Brain (organoid and tissue), 16 donors: ENCODE measurements at places on chromosomes 11 and 22. TPM values are rescaled to one million over a fixed set of nuclear protein-coding genes. Genes with fewer than 3 reads are reported as not detected.

- peak; percentile 89 for DNase-seq
Observed at GRCh38 chr11:75668451-75669297, at the start of gene MAP6. TSS of gene MAP6 (minus strand) at chr11:75669038. CDS start at chr11:75668369, 669 bp downstream.

DNA sequence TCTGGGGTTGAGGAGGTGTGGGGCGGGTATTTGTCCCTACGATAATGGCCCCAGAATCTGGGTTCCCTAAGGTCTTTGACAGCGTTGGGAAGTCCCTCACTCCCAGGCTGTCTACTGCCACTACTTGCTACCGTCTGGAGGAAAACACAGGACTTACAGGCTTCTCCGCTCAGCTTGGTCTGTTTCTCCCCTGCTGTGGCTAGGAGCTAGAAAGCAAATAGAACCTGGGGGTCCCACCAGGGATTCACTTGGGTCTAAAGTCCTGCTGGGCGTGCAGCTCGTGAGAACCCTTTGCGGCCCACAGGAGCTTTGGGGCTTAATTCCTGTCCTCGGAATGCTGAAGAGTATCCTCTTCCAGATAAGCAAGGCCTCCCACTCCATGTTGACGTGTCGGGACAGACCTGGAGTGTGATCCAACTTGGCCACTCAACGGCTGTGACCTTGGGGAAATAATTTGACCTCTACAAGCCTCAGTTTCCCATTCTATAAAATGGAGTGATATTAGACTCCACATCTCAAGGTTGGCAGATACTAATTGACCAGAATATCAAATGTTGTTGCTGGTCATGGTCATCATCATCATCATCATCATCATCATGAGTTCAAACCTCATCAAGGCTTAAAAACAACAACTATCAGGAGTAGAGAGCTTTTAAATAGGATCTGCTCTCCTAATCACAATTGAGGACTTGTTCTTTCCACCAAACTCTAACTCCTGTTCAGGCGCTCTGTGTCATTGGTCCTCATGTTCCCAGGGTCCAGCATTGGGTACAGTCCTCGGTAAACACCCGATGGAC lies 1.7 kb upstream of the MYBPC3 start:
- no peak for DNase-seq

DNA sequence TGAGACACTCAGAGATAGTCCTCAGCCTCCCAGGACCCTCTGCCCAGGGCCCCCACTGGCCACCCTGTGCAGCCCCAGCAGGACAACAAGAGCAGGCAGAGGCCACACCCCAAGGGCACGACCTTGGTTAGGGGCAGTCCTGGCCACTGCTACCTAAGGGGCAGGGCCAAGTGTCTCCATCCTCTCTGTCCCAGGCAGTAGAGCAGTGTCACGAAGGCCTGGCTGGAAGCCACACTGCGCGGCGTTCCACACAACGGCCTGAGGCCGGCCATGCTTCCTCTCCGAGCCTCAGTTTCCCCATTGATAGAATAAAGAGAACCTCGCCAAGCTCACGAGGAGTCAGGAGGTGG lies 1074.3 kb downstream of the BRD1 start:
- DNase-seq: no peak

- no peak for DNase-seq
Observed at GRCh38 chr11:123481640-123482039, 51.6 kb downstream of the GRAMD1B start.

DNA sequence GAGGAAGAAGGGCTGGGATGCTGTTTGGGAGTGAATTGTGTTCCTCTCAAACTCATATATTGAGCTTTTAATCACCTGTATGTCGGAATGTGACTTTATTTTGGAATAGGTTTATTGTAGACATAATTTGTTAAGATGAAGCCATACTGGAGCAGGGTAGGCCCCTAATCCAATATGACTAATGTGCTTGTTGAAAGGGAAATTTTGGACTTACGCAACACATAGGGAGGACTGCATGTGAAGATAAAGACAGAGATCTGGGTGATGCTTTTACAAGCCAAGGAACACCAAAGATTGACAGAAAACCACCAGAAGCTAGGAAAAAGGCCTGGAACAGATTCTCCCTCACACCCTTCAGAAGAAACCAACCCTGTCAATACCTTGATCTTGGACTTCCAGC lies 43.2 kb upstream of the OVCH2 start:
- DNase-seq: no peak

DNA sequence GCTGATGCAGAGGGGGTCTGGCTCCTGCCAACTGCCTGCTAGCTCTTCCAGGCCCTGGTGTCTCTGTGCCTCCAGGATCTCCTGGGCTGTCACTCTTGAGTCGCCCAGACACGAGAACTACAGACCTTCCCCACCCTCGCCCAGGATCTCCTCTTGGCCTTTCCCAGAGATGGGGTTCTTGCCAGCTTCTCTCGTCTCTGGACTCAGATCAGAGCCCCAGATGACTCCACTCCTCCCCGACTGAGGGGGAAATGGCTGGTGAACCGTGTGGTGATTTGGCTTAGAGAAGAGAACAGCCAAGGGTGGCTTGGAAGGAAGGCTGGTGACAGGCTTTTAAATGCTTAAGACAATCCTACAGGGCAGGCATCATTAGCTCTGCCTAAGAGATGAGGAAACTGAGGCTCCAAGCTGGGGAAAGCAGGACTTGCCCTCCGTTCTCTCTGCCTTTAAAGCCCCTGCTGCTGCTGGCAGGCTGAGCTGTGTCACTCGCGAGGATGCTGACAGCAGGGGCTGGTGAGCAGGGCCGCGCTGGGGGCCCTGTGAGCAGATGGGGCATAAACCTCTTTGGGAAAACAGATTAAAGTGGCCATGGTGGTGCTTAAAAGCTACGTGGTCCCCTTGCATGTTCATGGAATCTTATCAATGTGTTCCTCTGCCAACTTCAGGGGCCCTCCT lies 90.3 kb upstream of the THY1 start:
- DNase-seq: no peak

DNA sequence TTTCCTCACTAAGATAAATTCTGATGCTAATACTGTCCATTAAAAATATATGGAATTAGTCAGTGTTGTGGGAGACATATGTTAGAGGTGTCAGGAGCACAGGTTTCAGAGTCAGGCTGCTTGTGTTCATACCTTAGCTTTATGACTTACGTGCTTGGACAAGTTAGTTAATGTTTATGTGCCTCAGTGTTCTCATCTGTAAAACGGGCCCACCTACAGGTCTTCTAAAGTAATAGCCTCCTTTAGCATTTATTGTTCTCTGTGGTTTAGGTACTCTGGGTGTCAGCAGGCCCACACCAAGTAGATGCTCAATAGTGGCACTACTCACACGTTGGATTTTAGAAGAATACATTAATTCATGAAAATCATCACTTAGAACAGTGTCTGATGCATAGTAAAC lies 308.7 kb upstream of the ZC3H12C start:
- no peak for DNase-seq

- DNase-seq: no peak
Observed at GRCh38 chr11:78217650-78218541, 29.2 kb downstream of the USP35 start.

GRCh38 chr11:44518968-44519550 lies 46.4 kb upstream of the CD82 start:
- DNase-seq: no peak

DNA sequence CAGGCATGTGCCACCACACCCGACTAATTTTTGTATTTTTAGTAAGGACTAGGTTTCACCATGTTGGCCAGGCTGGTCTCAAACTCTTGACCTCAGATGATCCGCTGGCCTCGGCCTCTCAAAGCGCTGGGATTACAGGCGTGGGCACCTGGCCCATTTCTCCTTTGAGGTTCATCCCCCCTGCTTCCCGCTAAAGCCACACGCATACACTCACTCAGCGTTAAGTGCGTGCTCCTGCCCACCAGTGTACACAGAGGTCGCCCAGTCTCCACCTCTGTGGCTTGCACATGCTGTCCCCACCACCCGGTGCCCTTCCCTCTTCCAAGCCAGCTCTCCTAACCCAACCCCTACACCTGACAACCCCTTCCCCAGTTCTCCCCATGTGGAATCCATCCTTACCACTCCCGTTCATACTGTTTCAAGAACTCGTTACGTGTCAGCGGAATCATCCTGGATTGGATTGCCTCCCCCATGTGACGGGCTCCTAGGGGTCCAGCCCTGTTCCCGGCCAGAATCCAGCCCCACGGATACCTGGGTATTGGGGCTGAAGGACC lies 15.7 kb upstream of the CYTH4 start:
- DNase-seq: no peak

DNA sequence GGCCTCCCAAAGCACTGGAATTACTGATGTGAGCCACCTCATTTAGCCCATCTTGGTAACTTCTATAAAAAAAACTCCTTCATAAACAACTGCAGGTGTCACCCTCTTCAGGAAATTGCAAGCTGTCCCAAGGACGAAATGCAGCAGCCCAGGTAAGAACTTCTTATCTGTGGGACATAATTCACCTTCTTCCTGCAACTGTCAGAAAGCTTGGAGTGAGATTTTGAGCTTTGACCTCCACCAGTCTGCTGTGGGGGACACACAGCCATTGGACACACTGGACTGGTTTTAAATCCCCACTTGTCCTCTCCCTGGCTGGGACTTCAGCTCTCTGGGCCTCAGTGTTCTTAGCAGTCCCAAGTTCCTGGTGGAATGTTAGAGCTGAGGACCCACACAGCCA lies 368.5 kb downstream of the MN1 start:
- DNase-seq: no peak

DNA sequence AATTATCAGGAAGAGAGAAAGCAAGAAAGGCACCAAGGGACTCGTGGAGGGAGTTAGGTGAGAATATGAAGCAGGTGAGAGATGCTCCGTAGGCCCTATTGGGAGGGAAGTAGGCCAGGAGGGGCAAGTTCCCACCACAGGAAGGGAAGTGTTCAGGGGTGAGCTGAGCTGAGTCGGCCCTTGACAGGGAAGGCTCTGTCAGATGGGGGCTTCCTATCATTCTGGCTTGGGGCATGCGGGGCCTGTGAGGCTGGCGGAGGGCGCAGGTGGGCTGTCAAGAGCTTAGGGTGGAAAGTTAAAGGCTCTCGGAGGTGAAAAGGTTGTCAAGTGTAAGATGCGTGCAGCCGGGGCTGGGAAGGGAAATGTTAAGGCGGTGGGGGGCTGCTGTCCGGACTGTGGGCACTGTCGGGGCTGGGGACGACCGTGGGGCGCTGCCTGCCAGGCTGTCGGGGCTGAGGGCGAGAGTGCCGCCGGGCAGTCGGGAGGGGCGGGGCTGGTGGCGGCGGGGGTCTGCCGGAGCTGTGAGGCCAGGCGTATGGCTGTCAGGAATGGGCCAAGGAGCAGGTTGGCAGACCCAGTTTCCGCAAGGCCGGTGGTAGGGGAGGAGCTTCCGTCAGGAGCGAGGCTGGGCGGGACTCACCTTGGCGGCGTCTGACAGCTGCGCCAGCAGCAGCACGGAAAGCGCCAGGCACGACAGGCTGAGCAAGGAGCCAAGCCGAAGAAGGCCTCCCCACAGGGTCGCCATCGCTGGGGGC lies 496 bp downstream of the TMEM9B start:
- peak; percentile 92 for DNase-seq

DNA sequence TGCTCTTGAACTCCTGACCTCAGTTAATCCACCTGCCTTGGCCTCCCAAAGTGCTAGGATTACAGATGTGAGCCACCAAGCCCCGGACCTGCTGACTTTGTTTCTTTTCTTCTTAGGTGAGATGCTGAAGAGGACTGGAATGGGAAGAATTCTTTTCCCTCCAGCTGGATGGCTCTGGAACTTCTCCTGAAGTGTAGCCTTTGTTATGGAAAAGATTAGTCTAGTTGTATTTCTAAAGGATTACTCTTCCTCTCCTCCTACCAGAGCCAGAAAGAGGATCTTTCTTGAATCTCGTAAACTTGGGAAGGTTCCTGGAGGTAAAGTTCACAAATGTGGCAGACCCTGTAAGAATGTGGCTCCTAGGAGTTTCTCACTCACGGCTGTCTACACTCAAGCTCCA lies 95.4 kb upstream of the LARGE1 start:
- DNase-seq: no peak

DNA sequence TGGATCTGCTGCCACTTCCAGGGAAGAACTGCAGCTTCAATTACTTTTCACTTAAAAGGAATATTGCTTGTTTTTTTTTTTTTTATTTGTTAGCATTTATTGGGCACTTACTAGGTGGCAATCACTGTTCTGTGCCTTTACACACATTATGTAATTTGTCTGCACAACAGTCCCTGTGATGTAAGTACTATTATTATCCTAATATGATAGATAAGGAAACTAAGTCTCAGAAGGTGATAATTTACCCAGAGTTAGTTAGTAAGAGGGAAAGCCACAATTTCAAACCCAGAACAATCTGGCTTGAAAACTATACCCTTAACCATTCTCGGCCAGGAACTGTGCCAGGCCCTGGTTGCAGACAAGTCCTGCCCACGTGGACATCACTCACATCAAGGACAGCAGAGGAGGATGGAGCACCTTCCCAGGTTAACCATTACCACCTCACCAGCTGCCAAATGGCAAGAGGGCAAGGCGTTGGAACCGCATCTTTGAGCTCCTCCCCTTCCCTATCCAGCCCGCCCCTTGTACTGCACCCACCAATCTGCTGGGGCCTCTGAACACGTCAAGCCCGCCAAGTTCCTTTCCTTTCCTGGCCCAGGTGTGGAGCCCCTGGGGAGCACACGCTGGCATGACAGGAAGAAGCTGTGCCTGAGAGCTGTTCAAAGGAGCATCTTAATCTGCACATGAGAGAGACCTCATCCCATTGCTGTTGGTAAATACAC lies 78.4 kb downstream of the NAV2 start:
- no peak for DNase-seq

- no peak for DNase-seq
Observed at GRCh38 chr11:15590132-15590531, 475.4 kb downstream of the INSC start.

DNA sequence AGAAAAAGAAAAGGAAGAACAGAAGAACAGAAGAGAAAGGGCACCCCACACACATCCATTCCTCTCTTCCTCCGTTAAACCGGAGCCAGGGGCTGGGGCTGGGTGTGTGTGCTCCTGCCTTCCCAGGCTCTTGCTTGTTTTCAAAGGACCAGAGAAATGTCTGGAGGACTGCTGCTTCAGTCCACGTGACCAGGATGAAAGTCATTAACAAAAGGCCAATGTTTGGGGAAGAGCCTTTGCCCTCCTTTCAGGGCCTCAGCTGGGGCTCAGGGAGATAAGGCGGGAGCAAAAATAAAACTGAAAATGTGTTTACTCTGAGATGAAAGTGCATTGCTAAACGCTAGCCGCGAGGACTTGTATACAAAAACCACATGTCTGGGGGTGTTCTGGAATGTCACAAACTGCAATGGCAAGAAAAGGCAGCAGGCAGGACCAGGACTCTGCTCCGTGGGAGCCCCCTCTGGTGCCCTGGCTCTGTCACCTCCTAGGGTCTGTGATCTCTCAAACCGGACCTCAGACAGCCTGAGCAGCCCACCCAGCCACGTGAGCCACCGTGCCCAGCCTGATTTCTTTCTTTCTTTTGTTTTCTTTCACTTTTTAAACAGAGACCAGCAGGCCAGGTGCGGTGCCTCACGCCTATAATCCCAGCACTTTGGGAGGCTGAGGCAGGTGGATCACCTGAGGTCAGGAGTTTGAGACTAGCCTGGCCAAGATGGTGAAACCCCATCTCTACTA lies 31.6 kb upstream of the MYH9 start:
- peak; percentile 7 for DNase-seq

GRCh38 chr22:30238136-30238535 lies 8.4 kb downstream of the LIF start:
- no peak for DNase-seq

GRCh38 chr11:89490981-89491690 lies at the start of gene NOX4:
TSS of gene NOX4 (minus strand) at chr11:89491375. CDS start at chr11:89491246, 129 bp downstream.
- DNase-seq: peak; percentile 74

GRCh38 chr22:24474221-24474620 lies 20.9 kb upstream of the UPB1 start:
- DNase-seq: no peak

Gene OR5W2
- polyA plus RNA-seq: not detected

Gene NDUFC2
- polyA plus RNA-seq: 335 TPM

Gene PIWIL4
- 0.44 TPM for polyA plus RNA-seq

Gene ACRV1
- polyA plus RNA-seq: 1.4 TPM

Gene HEPHL1
- not detected for polyA plus RNA-seq

Gene PKDREJ
- not detected for polyA plus RNA-seq

Gene OR5B3
- polyA plus RNA-seq: not detected

Gene CDC42BPG
- polyA plus RNA-seq: 9.5 TPM
